Upper lobe of left lung (tissue), 6 donors: ENCODE measurements at places on chromosomes 2 and 18. TPM values are rescaled to one million over a fixed set of nuclear protein-coding genes. Genes with fewer than 3 reads are reported as not detected.

Gene TXNDC2
- not detected for total RNA-seq

Gene CCL20
- total RNA-seq: not detected

Gene SLC35F6
- total RNA-seq: 38.8 TPM

- no peak for DNase-seq
- H3K27me3 ChIP-seq: no peaks in the 10 kb centered on the region
- H3K27ac ChIP-seq: no peak overlapping the region
Measured at GRCh38 chr2:238924796-238925195, 76.9 kb downstream of the TWIST2 start.

GRCh38 chr2:20669562-20670314, 2.8 kb downstream of the GDF7 start:
- H3K4me1 ChIP-seq: peaks cover 39% of the 10 kb centered on the region
- no peak overlapping the region for H3K4me3 ChIP-seq
- H3K27ac ChIP-seq: no peak overlapping the region
- peak; percentile 63 for DNase-seq
- peaks cover 68% of the 10 kb centered on the region for H3K27me3 ChIP-seq

GRCh38 chr18:13661051-13661778, 65.1 kb downstream of the FAM210A start:
- no peak overlapping the region for H3K27ac ChIP-seq
- H3K4me1 ChIP-seq: no peaks in the 10 kb centered on the region
- H3K27me3 ChIP-seq: no peaks in the 10 kb centered on the region
- no peak for DNase-seq
- no peak overlapping the region for H3K4me3 ChIP-seq

GRCh38 chr2:239956818-239957261, 68.3 kb downstream of the NDUFA10 start:
- peaks cover 9% of the 10 kb centered on the region for H3K36me3 ChIP-seq
- H3K27me3 ChIP-seq: no peaks in the 10 kb centered on the region
- no peaks in the 10 kb centered on the region for H3K4me1 ChIP-seq

DNA sequence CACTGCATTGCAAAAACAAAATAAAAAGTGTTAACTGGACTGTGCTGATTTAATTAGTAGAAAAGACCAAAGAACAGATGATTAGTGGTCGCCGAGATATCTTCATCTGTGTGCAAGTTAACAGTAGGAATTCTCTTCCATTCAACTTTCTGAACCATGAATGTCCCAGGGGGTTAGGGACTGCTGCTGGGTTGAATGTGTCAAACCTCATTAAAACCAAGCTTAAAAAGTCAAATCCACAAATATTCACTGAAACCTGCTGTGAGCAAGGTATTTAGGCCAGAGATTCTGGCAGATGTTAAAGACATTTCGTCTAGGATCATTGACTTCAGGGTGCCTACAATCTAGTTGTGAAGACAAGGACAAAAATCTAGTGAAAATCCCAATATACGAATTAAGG, 58.7 kb downstream of the STPG4 start:
- H3K4me3 ChIP-seq: no peak overlapping the region
- H3K27ac ChIP-seq: no peak overlapping the region
- no peaks in the 10 kb centered on the region for H3K4me1 ChIP-seq
- no peaks in the 10 kb centered on the region for H3K36me3 ChIP-seq

DNA sequence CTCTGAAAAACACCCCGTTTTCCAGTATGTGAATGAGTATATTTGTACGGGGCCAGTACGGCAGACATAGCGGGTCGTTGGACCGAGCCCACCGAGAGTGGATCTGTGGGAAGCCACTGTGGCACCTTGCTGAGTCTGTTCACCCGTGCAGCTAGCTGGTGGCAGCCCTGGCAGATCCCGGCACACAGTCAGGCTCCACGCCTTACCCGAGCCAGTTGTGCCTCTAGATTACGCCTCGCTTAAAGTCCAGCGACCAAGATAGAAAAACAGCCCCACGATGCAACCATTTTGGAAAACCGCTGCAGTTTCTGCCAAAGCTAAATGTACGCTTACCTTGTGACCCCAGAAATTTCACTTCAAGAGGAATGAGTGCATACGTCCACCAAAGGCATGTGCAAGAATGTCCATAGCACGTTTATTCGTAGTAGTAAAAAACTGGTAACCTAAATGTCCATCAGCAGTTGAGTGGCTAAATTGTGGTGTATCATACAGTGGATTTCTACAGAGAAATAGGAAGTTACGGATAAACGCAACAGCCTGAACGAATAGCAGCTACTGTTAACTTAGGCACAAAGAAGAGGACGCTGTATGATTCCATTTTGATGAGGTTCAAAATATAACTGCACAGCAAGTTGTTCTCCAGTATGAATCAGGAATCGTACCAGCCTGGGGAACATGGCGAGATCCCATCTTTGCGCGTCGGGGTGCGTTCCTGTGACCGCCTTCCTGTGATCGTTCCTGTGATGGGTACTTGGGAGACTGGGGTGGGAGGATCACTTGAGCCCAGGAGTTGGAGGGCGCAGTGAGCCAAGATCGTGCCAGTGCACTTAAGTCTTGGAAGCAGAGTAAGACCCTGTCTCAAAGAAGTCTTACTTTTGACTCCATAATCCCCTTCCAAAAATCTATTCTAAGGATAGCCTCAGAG, 688 bp upstream of the WDR33 start:
- H3K27me3 ChIP-seq: no peaks in the 10 kb centered on the region
- peaks cover 30% of the 10 kb centered on the region for H3K4me1 ChIP-seq
- H3K4me3 ChIP-seq: peak overlapping the region; percentile 56
- peak overlapping the region; percentile 92 for H3K27ac ChIP-seq

- no peak overlapping the region for H3K27ac ChIP-seq
- H3K27me3 ChIP-seq: no peaks in the 10 kb centered on the region
- no peaks in the 10 kb centered on the region for H3K4me1 ChIP-seq
- H3K4me3 ChIP-seq: no peak overlapping the region
- no peak for DNase-seq
Measured at GRCh38 chr2:143725400-143725799, 596.2 kb downstream of the ARHGAP15 start.
